NCI-H524 (cell line): ENCODE measurements at places on chromosomes 5 and 9.

GRCh38 chr5:137937994-137938750, 48.9 kb downstream of the PKD2L2 start:
- no peak for DNase-seq

GRCh38 chr5:77449981-77450380, 42.1 kb downstream of the WDR41 start:
- no peak for DNase-seq

DNA sequence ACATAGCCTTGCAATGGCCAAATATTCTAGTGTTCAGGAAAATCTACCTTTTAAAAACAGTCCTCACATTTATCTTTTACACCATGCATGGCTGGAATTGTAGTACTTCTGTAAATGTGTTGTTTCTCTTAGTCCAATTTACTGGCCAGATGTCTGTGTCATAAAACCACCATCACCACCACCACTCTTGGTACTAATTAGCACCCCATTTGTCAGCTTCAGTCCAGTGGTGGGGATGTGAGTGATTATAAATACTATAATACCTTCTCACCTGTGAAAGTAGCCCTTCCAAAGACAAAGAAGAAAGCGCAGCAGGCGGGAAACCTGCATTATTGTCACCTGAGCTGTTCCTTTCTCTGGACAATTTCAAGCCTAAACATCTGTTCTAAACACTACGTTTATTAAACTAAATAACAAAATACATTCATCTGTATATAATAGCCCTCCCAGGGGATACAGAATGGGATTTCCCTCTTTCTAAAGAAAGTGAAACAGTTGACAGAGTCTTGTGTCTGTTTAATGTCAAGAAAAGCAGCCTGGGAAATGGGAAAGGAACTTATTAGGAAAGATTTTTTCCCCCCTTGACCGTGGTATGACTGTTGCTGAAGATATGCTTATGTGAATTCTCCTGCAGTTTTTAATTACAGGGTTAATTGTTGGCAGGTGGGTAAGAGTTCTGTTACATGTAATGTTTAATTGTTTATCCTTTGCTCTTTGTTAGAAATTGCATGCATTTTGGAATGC, 144.5 kb upstream of the NUDT12 start:
- DNase-seq, result peak; percentile 74

GRCh38 chr5:136104306-136104965, 28.2 kb upstream of the SMAD5 start:
- DNase-seq, result no peak
